ENCODE measurements at places on chromosomes 11 and 22. TPM values are rescaled to one million over a fixed set of nuclear protein-coding genes. Genes with fewer than 3 reads are reported as not detected.

Gene OR5T1
- not detected for total RNA-seq

Gene AASDHPPT
- 36.8 TPM for total RNA-seq

Gene NNMT
- total RNA-seq, result 898 TPM

Gene ACRV1
- not detected for total RNA-seq

Gene GVQW3
- total RNA-seq, result 1.2 TPM

Gene TTC12
- total RNA-seq, result 20.4 TPM

Gene BIK
- total RNA-seq, result not detected

Gene APOA4
- not detected for total RNA-seq

Gene SYCE3
- not detected for total RNA-seq

Gene BTBD18
- total RNA-seq, result not detected

Gene APOBEC3B
- not detected for total RNA-seq

Gene NR1H3
- total RNA-seq, result 60.9 TPM

Gene GRIA4
- not detected for total RNA-seq

Gene FOLR2
- total RNA-seq, result 19.4 TPM

Gene OTOG
- total RNA-seq, result not detected

Gene CDCA5
- 3.7 TPM for total RNA-seq

Gene RFPL2
- not detected for total RNA-seq

Gene KCNJ11
- not detected for total RNA-seq

Gene TTLL1
- 5.9 TPM for total RNA-seq

Gene MSANTD2
- total RNA-seq, result 9.8 TPM

Gene TEX12
- total RNA-seq, result not detected

Gene NXPE1
- total RNA-seq, result not detected

Gene KREMEN1
- total RNA-seq, result 24.6 TPM

Gene STIP1
- 91.3 TPM for total RNA-seq

Gene ANO1
- total RNA-seq, result 40.8 TPM

Gene CASP4
- total RNA-seq, result 70.2 TPM

Gene ANKK1
- 1.5 TPM for total RNA-seq

All from vagina (tissue), 2 donors.